Myocyte (in vitro differentiated cells): ENCODE measurements at places on chromosomes 11 and 22. TPM values are rescaled to one million over a fixed set of nuclear protein-coding genes. Genes with fewer than 3 reads are reported as not detected.

The ART1 gene
- total RNA-seq, result 2.4 and 2.7 TPM in 2 replicates

The SCGB2A2 gene
- not detected in 2 replicates for total RNA-seq

The TTC38 gene
- 31.5 and 38.9 TPM in 2 replicates for total RNA-seq

The MS4A6E gene
- total RNA-seq, result not detected in 2 replicates

- peak; percentile 51 for DNase-seq
These were observed 197.0 kb downstream of the PGR start for GRCh38 chr11:100932474-100933100.

DNA sequence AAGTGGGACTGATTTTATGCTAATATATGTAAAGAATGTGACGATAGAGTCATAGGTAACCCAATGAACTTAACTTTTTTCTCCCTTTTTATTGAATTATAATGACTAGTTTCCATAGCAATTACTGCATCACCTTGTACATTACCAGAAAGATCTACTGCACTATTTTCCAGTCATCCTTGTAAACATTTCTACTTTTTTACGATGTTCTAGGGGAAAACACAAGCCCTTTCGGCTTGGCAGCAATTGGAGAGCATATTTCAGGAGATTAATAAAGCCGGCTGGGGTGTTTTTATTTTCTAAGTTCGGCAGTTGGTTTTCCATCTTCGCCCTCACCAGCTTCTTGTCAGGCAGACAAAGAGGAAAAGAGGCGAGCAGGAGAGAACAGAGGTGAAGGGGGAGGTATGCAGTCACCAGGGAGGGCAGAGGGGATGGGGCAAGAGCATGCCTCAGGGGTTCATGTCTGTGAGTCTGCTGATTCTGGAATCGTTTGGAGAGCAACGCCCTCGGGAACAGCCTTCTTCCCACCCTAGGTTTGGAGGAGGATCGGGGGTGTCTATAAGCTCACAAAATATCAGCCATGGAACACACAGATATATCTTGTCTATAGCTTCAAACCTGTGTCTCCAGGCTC is 476.4 kb downstream of the MIAT start:
- DNase-seq, result no peak

- DNase-seq, result no peak
These were observed 5.5 kb upstream of the KCNJ1 start for GRCh38 chr11:128872594-128872993.

- DNase-seq, result peak; percentile 36
These were observed 344.1 kb downstream of the SOX6 start for GRCh38 chr11:16012125-16012751.

DNA sequence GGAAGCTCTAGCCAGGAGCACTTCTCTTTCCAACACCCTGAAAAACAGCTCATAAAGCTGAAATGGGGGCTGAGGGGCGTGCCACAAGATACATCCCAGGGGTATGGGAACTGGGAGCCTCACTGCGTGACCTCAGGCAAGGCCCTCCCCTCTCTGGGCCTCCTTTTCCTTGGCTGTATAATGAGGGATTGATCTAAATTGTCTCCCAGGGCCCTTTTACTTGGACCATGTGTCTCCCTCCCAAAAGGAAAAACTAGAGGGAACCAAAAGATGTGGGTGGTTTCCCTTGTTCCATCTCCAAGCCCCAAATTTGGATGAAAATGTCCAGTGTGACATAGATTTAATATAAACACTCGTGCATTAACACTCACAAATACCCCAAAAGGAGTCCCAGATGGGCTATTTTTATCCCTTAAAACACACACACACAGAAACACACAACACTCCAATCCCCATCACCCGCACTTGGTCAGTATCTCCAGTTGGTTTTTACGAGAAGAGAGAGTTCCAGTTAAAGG is 25.9 kb upstream of the SMTN start:
- no peak for DNase-seq
